ENCODE measurements at places on chromosomes 6 and 20. TPM values are rescaled to one million over a fixed set of nuclear protein-coding genes. Genes with fewer than 3 reads are reported as not detected.

TNFAIP3 gene
- total RNA-seq, result 2.1 TPM

PDE10A gene
- 0.11 TPM for total RNA-seq

PREP gene
- total RNA-seq, result 15.7 TPM

DNA sequence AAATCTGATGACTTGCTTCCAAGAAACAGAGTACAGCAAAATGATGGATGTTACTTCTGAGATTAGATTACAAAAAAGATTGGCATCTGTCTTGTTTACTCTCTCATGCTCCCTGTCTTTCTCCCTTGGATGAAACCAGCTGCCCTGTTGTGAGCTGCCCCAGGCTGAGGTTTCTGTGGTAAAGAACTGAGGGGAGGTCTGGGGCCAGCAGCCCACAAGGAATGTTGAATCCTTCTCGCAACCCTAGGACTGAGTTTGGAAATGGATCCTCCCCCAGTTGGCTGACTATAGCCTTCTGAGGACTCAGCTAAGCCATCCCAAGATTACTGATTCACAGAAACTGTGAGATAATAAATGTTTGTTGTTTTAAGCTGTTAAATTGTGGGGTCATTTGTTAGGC, 5.6 kb upstream of the HECA start:
- no peak for DNase-seq

GRCh38 chr20:36098364-36098763, 56.2 kb upstream of the EPB41L1 start:
- peak; percentile 75 for DNase-seq

DNA sequence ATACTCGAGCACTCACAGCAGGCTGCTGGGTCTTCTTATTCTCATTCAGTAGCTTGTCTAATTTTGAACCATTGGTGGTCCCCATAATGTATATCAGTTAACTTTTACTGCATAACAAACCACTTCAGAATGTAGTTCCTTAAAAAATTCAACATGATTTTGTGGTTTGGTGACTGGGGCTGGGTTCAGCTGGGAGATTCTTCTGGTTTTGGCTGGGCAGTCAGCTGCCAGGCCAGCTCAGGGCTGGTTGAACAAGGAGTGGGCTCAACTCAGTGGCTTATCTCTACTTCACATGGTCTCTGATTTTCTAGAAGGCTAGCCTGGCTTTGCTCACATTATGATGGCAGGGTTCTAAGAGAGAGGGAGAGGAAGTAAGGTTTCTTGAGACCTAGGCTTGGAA, 292.4 kb upstream of the CHD6 start:
- DNase-seq, result no peak

DNA sequence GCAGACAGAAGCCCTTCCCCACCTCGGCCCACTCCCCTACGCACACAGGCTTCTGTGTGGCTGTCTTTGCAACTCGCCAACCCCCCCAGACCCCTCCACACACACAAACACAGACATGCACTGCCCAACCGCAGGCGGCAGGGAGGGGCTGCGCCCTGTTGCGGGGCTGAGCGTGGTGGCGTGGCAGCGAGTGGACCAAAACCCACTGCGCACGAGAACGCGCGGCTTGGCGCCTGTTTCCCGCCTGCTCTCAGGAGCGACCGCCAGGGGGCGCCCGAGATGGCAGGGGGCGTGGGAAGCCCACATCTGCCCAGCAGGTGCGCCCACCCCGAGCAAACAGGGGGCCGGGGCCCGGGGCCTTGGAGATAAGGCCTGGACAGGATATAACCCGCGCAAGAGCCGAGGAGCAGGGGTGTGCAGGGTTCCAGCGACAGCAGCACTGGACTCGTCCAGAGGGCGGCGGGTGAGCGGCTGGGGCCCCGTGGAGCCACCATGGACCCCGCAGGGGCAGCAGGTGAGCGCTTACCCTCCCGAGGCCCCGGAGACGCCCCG, at the start of gene RBPJL:
RBPJL (plus strand) TSS at position 410 of the 552 bp plus-strand sequence; CDS start at position 493, 83 bp downstream.
- DNase-seq, result peak; percentile 37

- DNase-seq, result no peak
Observed at GRCh38 chr6:162313922-162314660, 413.5 kb downstream of the PRKN start.

DNA sequence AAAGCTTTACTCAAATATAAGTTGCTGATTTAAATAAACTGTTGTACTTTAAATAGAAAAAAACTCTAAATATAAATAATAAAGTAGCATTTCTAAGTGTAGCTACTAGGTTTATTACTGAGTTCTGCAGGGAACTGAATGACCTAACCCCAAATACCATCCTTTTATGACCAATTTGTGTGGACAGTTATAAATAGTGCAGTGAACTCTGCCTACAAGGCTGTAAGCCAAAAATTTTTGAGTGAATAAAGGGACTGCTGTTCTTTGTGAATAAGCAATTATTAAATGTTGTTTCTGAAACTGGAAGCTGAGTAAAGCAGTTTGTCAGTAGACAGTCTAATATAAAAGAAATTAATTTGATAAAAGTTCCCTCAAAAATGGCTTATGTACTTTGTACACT, 90.8 kb upstream of the ELOVL5 start:
- peak; percentile 80 for DNase-seq

DNA sequence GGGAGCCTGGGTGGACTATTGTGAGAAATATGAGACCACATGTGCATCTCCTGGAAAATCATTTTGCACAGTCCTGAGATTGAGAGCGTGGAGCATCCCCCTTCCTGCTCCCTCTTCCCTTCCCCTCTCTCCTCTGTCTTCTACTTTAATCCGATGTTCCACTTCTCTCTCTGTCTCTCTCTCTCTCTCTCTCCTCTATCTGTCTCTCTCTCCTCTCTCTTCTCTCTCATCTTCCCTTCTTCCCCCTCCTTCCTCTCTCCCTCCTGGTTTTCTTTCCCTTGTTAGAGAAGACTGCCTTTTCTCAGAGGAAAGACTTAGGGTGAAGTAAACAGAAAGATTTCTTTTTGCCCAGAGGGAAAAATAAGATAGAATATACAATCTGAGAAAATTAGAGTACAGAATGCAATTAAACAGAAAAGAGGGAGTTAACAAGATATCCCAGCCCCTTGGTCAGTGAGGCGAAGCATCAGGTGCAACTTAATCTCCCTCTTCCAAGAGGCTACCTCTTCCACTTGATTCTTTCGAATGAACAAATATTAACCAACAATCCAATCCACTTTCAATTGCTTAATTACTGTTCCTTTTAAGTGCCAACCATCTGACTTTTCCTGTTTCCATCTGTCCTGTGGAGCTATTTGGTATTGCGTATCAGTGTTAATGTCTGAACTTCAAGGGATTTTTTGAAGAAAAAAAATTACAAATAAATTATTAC, 14.6 kb downstream of the KHDC1 start:
- DNase-seq, result no peak

GRCh38 chr6:82832811-82833210, 232.8 kb downstream of the UBE3D start:
- no peak for DNase-seq

GRCh38 chr6:38567436-38567835, 72.3 kb downstream of the BTBD9 start:
- DNase-seq, result peak; percentile 87

GRCh38 chr6:44620922-44621321, 233.4 kb downstream of the CDC5L start:
- DNase-seq, result no peak

DNA sequence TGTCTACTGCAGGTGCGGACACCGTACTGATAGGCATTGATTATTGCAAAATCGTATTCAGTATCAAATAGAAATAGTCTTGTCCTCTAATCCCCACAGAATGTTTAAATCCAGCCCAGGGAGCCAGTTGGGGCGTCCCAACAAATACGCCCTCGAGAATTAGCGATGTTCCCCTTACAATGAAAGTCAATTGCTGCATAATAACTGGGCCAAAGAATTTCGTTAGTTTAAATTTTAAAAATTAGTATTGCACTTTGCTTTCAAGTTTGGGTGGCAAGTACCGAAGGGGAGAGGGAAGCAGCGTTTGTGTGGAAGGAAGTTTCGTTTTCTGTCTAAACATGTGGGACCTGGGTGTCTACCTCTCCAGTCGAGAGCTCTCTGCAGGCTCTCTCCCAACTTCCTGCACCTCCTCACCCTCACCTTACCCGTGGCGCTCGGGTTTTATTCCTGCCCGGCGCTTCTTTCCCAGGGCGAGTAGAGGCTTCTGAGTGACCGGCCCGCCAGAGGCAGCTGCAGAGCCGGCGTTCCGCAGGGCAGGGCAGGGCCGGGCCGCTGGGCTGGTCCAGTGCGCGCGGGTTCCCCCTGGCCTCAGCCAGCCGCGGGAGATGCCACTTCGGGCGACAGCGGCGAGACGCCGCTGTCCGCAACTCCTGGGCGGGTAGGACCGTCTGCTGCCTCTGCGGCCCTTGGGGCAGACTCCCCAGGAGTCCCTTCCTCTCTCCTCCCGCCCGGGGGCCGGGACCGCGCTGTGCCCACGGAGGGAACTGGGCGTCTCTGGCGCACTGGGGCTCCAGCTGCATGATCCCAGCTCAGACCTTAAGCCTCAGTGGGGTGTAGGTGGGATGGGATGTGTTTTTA, 862 bp upstream of the TFAP2C start:
- peak; percentile 66 for DNase-seq

DNA sequence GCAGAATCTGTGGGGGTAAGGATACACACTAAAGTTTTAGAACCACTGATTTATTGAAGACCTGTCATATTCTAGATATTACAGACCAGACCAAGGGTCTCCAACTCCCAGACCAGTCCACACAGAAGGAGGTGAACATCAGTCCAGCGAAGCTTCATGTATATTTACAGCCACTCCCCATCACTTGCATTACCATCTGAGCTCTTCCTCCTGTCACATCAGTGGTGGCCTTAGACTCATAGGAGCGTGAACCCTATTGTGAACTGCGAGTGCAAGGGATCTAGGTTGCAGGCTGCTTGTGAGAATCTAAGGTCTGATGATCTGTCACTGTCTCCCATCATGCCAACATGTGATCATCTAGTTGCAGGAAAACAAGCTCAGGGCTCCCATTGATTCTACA, 5.0 kb upstream of the BCLAF1 start:
- no peak for DNase-seq
